Activated CD4-positive, alpha-beta T cell treated with anti-CD3 and anti-CD28 coated beads, Interleukin-2, amount 50 U/mL, for 48 hours (primary cell): ENCODE measurements at places on chromosomes 7 and 10.
A peak's percentile ranks its signal among the peaks of the same experiment; 100 is the strongest.

DNA sequence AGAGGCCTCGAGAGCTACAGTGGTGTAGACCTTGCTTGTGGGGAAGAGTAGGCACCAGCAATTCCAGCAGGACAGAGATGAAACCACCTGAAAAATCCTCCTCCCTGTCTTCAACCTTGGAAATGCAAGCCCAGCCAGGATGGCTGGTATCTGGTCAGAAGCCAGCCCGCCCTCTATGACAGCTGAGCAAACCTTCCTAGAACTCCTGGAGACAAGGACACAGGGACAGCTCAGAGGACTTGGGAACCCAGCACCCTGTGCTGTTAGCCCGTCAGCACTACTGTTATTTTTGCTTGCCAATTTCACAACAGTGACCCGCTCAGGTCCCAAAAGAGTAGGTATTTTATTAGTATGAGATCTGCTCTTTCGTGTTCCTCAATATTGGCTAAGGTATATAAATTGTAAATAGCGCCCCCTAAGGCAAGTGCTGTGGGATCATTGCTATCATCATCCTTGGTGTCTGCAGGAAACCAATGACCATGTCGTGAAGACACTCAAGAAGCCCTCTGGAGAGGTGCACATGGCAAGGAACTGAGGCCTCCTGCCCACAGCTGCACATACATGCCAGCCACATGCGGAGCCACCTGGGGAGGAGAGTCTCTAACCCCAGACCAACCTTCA lies 156.5 kb upstream of the CHST15 start:
- DNase-seq: no peak

DNA sequence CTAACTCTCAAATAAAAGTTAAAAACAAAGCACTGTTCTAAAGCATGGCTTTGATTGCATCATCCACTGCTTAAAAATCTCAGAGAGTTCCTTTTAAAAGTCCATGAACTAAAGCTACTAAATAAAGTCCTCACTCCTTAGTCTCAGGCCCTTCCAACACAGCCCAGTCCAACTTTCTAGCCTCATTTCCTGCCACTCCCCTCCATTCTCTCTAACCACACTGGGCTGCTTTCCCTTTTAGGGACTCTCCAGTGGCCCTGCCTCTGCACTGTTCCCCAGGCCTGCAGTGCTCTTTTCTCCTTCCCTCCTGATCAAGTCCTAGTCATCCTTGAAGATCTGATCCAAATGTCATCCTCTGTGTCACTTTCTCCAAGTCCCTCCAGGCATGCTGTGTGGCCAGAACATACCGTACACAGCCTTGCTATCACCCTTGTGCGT lies 56.9 kb upstream of the PPP1R3C start:
- DNase-seq: no peak

DNA sequence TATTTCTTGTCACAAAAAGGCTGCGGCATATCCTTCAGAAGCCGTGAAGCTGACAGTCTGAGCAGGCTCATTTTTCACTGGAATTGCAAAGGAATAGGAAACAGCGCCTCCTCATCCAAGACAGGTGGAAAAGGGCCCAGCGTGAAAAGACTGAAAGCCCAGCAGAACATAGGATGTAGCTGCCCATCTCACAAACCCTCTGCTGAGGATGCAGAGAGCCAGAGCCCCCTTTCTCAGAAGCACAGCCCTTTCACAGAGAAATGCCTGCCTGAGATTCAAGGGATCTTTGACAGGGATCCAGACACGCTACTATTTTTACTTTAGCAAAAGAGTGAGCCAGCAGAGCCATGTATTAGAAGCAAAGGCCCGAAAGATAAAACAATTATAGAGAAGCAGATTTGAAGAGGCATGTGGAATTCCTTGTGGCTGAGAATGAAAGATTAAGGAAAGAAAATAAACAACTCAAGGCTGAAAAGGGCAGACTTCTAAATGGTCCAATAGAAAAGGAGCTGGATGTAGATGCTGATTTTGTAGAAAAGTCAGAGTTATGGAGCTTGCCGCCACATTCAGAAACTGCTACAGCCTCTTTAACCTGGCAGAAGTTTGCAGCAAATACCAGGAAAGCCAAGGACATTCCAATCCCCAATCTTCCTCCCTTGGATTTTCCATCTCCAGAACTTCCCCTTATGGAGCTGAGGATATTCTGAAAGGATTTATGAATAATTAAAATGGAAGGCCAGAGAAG lies 36.9 kb downstream of the GDI2 start:
- DNase-seq: no peak

- DNase-seq: no peak
Observed at GRCh38 chr10:13315361-13315760, 15.5 kb upstream of the PHYH start.

- no peak for DNase-seq
Observed at GRCh38 chr7:103297837-103298179, 573 bp downstream of the PMPCB start.

- no peak for DNase-seq
Observed at GRCh38 chr7:157928808-157929425, 592.1 kb downstream of the DNAJB6 start.

- no peak for DNase-seq
Observed at GRCh38 chr7:116230191-116231005, 20.1 kb downstream of the TES start.

DNA sequence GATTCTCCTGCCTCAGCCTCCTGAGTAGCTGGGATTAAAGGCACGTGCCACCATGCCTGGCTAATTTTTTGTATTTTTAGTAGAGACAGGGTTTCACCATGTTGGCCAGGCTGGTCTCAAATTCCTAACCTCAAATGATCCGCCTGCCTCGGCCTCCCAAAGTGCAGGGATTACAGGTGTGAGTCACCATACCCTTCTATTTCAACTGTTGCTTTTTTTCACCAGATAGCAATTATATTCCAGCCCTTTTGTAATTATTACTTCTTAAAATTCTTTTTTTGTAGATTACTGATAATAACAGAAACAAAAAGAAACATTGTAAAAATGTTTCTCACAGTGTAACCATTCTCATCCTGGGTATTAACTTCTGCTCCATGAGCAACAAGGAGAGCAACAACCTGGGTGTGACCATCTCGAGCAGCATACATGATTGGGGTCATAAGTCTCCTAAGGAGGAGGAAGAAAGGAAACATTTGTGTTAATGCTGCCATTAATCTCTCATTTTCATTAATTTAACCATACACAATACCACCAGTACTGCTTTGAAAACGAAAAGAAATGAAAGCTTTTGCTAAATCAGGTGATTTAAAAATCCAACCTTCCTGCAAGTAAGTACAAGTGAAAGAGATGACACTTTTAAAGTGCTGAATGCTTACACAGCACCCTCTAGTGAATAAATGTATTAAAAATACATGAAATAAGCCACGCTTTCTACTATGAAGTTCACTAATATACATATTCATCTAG lies 41.8 kb downstream of the ASZ1 start:
- DNase-seq: no peak

DNA sequence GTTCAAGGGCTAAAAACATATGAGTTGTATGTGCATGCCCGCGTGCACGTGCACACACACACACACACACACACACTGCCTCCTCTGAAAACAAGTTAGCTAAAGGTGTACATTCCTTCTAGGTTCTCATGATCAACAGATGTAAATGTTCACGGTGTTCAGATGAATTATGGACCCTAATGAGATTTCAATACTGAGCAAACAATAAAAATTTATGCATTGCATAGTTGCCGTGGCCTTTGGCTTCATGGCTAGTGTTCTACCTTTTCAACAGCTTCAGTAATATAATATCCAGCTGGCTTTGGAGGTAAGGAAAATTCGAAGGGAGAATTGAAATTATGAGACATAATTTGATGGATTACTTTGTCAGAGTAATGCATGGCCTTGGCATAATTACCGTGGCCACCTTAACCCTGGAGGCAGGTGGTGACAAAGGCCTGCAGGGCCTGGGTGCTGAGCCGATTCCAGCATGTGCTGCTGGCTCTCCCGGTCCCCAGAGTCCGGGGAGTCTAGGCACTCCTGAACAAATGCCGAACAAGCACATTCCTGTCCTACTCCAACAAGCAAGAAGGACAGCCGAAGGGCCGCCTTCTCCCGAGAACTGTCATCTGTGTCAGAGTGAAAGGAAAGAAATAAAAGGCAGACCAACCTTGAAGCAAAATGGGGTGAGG lies 166.6 kb upstream of the TCF7L2 start:
- no peak for DNase-seq

DNA sequence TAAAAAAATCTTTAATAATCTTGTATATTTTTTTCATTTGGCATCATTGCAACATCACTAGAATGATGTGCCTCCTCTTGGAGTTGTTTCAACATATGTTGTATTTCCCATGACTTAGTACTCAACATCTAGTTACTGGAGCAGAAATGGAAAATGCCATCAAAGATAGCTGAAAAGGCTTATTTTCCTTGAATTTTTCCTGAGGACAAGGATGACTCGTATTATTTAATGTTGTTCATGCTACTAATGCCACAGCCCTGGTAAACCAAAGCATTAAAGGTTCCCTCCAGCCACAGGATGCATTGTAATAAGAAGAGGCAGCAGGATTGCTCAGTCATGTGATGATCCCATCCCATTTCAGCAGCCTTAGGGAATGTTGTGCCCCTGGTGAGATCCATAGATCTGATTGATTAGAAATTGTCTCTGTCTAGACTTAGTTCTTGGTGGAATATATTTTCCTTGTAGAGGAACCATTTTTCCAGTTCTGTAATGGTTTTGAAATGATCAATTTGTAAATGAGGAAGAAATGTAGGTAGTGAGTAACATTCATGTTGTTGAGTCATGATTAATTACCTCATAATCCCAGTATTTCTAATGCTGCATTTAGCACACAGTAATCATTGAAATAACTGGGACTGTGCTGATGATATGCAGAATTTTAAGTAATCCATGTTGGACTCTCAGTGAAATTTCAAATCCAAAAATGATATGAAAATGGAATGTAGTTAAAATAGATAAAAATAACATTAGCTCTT lies 91.3 kb upstream of the SMIM30 start:
- DNase-seq: no peak

DNA sequence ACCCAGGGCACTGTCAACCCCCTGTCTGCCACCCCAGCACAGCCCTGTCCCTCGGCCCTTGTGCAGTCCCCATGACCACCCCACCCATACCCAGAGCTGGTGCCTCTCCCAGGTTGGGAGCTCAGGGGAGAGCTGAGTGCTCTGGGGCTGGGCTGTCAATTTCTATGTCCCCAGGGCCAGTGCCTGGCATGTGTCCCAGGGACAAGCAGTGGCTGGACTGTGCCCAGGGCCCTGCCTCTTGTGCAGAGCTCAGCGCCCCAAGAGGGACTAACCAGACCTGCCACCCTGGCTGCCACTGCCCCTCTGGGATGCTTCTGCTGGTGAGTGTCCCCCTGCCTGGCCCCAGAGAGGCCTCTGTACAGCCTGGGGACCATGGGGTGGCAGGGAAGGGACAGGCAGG lies 29.0 kb upstream of the ZNF862 start:
- DNase-seq: no peak

- DNase-seq: no peak
Observed at GRCh38 chr7:55549457-55549856, 22.8 kb downstream of the VOPP1 start.

GRCh38 chr7:134992626-134993179 lies 6.4 kb downstream of the AGBL3 start:
- peak; percentile 35 for DNase-seq

DNA sequence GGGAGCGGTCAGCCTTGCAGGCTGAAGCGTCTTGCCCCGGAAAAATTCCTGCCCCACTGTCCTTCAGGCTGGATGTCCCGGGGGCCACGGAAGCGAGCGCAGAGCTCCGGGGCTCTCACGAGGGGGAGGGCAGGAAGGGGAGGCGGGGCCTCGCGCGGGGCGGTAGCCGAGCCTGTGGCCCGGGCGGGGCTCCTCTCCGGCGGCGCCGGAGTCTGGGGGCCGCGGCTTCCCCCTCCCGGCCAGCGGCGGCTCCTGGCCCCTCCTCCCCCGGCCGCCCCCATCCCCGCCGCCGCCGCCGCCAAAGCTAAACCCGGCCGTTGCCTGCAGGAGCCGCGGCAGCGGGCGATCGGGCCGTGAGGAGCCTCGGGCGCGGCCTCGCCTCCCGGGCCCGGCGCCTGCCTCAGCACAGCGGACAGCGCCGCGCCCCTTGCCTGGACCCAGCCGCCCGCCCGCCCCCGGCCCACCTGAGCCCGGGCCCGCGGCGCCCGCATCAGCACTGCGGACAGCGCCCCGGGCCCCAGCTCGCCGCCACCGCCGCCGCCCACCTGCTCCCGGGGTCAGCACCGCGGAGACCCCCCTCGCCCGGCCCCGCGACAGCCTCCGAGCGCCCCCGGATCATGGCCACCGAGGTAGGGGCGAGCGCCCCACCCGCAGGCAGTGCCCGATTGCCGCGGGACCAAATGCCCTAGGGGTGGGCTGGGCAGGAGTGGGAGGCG lies at the start of gene GOLGA7B:
Gene GOLGA7B (plus strand): TSS at position 157 of the 716 bp plus-strand sequence. CDS start 461 bp downstream, at position 618.
- peak; percentile 69 for DNase-seq

DNA sequence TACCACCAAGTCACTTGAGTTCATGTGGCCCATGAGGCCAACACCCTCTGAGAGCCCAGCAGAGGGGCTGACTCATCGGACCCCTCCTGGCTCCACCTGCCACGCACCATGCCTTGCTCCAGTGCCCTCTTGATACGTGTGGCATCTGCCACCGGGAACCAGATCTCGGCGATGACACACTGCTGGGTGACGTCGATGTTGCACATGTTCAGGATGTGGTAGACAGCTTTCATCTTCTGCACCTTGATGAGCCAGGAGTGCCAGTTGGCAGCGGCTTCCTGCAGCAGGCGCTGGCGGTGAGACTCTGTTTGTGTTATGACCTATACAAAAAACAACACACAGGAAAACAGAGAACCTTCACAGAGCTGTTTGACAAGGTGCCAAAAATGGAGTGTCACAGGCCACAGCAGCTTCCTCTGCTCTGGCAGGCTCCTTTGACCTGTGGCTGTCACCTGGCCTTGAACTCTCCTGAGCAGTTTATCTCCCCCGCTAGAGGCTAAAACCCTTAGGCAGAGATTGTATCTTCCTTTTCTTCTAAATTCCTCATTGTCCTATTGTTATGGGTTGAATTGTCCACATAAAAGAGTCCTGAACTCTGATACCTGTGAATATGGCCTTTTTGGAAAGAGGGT lies 45.2 kb upstream of the TMEM213 start:
- peak; percentile 82 for DNase-seq

GRCh38 chr7:75885036-75885435 lies 6.2 kb downstream of the RHBDD2 start:
- no peak for DNase-seq

DNA sequence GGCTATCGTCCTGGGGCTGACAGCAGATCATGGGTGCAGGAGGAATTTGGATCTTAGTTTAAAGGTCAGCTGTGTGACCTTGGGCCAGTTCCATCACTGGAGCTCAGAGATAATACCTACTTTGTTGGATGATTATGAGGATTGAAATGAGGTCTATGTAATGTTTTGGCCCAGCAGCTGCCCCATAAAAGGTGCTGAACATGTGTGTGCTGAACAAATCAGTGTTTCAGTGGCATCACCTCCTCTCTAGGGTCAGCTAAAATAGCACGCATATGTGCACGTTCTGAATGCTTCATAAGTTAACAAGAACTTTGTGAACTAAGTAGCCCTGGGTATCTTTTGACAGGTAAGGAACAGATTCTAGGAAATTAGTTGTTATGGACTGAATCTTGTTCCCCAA lies 84.8 kb upstream of the LRRC18 start:
- no peak for DNase-seq

DNA sequence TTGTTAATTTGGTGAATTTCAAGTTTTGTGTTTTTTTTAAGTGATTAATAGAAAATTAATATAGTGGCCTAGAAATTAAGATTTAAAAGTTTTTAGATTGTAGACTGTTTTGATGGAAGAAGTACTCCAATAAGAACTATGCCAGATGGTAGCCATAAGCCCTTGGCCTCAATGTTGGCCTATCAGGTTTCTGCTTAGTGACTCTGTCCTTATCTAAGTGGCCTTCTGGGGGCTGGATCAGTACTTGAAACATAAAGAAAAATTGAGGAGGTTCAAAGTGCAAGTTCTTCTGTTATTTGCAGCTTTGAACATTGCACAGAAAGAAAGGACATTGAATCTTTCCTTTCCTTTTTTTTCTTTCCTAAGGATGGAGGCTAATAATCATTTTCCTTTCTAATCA lies 9.9 kb downstream of the CCDC126 start:
- DNase-seq: no peak
